ENCODE measurements at places on chromosomes 3 and 15.
A peak's percentile ranks its signal among the peaks of the same experiment; 100 is the strongest.

DNA sequence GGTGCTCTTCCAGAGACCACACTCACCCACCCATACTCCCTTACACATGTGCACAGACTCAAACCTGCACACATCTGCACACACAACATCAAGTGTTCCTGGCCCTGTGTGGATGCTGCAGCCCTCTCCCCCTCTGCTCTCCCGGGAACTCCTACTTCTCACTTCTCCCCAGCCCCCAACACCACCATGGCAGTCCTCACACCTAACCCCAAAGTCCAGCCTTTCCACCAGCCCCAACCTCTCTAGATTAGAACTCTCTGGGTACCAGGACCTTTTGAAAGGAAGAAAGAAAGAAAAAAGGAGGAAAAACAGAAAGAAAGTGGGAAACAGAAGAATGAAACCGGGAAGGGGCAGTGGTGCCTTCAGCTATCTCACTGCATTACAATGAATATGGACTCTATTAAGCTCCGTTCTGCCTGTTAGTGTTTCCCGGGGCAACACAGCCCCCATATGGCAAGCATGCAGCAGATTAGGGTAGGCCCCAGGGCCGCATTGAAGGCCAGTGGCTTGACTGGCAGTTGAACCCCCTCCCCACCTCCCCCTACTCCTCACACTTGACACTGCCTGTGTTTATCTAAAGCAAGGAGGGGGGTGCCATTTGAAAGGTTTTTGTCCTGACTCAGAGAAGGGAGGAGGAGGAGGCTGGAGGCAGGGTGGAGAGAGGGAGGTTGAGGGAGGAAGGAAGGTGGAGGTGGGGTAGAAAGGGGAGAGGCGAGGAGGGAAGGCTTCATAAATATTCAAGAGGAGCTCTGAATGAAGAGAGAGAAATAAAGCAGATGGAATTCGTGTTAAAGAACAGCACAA, 30.1 kb downstream of the BOC start:
- no peak for DNase-seq

DNA sequence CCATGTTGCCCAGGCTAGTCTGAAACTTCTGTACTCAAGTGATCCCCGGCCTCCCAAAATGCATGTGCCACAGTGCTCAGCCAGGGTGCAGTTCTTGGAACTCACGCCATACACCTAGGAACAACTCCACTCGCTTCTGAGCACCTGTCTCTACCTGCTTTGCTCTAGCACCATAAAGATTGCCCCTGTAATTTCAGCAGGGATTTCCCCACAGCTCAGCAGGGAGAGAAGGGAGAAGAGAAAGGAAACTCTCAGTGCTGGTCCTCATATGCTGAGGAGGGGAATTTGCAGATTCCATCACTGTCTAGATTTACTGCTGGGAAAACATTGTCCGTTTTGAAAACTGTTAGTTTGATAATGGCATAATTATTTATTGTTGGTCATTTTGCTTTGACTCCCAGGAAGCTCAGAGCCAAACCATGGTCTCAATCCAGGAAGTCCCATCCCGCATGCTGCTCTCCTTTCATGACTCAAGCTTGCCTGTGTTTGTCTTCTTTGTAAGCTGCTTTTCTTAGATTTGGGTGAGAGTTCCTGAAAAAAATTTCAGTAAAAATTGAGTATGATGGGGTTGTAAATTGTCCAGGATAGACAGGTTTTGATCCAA, 24.2 kb downstream of the TRIM71 start:
- DNase-seq: no peak

DNA sequence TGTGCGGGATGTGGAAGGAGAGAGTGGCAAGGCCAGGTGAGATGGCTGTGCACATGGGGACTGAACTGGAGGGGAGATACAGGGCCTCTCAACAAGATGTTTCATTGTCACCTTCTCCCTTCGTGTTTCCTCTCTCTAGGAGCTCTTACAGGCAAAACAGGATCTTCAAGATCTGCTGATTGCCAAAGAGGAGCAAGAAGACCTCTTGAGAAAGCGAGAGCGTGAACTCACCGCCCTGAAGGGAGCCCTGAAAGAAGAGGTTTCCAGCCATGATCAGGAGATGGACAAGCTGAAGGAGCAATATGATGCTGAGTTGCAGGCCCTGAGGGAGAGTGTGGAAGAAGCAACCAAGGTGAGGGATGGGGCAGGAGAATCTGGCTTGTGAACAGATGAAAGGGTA, 85.2 kb downstream of the CGNL1 start:
- DNase-seq: no peak

- no peak for DNase-seq
Observed at GRCh38 chr3:153960458-153961074, 160.6 kb upstream of the ARHGEF26 start.

- DNase-seq: no peak
Observed at GRCh38 chr3:60013241-60013640, 963.4 kb upstream of the CFAP20DC start.

DNA sequence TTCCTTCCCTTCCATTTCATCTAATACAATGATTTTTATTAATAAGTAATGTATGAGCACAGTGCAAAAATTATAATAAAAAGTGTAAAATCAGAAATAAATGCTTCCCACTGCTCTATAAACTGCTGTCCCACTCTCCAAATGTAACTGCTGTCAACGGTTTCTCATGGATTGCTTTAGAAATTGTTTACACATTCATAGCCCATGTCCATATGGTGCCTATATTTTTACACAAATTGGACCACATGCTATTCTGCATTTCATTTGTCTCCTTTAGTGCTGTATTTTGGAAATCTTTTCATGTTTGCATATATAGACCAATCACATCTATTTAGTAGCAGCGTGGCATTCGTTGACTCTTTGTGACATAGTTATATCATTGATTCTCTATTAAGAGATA, 164.7 kb upstream of the SLCO3A1 start:
- no peak for DNase-seq

DNA sequence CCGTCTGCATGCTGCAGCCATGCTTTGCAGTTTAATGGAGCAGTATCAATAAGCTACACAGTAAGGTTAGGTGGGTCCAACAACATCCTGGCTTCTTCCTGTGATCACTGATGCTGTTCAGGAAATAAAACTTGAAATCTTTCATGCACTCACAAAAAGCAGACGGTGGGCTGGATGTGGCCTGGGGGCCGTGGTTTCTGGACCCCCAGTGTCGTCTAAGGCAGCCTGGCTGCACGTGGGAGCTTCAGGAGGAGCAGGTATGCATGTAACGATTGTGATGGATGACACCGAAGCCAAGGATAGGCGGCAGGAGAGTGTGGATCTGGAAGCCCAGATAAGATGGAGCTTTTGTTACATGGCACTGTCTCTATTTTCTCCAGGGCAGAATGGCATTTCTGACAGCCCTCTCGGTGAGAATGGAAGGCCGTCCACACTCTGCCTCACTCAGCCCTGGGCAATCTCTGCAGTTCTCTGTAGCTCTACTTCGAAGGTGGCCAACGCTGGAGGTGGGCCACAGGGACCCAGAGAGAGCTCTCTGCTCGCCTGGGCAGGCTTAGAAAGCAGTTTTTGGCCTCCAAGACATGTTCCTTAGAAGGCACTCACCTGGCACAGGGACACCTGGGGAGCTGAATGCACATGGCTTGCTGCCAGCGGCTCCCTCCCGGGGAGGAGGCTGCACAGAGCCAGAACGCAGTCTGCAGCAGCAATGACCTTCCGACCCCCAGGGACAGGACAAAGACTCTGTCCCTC, 46.4 kb upstream of the IQSEC1 start:
- no peak for DNase-seq

DNA sequence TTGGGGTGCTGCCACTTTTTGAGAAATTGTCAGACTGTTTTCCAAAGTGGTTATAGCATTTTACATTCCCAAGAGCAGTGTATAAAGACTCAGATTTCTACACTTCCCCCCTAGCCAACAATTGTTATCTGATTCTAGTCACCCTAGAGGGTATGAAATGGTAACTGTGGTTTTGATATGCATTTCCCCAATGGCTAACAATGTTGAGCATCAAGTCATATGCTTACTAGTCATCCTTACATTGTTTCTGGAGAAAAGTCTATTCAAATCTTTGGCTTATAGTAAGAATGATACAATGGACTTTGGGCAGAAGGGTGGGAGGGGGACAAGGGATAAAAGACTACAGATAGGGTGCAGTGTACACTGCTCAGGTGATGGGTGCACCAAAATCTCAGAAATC, 73.3 kb downstream of the CSNK1G1 start:
- DNase-seq: no peak

GRCh38 chr3:177615015-177615414, 417.7 kb upstream of the TBL1XR1 start:
- peak; percentile 80 for DNase-seq

GRCh38 chr3:135641761-135642160, 323.8 kb upstream of the PPP2R3A start:
- no peak for DNase-seq

GRCh38 chr3:131655070-131655690, 152.4 kb upstream of the MRPL3 start:
- DNase-seq: no peak

- DNase-seq: no peak
Observed at GRCh38 chr3:141227752-141228151, 3.9 kb upstream of the PXYLP1 start.

DNA sequence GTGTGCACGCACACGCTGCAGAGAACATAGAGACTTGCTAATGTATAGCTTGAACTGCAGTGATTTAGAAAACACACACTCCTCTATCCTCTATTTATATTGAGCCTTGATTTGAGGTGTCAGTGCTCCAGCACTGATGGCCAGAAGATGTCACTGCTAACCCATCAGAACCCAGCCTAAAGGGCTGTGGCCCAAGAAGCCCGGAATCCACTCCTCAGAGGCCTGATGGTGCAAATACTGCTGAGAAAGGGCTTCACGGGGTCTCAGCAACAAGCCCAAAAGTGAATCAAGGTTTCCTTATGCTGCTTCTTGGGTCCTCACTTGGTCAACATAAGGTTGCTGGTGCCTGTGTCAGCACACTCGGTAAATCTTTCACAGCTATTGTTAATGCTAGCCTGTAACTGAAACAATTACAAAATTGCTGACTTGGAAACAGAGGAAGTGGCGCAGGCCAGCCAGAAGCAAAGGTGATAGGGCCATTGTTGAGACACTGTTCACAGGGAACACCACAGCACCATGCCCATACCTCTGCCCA, 60.3 kb downstream of the HEG1 start:
- peak; percentile 73 for DNase-seq

GRCh38 chr3:112984485-112984884, 6.3 kb upstream of the GTPBP8 start:
- DNase-seq: no peak

GRCh38 chr15:59166166-59166565, 40.5 kb upstream of the LDHAL6B start:
- DNase-seq: no peak

- DNase-seq: peak; percentile 24
Observed at GRCh38 chr15:88015228-88015860, 241.2 kb downstream of the NTRK3 start.

Measured in heart left ventricle (tissue), 16 donors.